ENCODE measurements at places on chromosomes 12 and 14.

- DNase-seq = no peak
Observed at GRCh38 chr12:114931025-114931424, 247.1 kb upstream of the TBX3 start.

GRCh38 chr14:37585101-37585511, 9.9 kb downstream of the FOXA1 start:
- no peak for DNase-seq

DNA sequence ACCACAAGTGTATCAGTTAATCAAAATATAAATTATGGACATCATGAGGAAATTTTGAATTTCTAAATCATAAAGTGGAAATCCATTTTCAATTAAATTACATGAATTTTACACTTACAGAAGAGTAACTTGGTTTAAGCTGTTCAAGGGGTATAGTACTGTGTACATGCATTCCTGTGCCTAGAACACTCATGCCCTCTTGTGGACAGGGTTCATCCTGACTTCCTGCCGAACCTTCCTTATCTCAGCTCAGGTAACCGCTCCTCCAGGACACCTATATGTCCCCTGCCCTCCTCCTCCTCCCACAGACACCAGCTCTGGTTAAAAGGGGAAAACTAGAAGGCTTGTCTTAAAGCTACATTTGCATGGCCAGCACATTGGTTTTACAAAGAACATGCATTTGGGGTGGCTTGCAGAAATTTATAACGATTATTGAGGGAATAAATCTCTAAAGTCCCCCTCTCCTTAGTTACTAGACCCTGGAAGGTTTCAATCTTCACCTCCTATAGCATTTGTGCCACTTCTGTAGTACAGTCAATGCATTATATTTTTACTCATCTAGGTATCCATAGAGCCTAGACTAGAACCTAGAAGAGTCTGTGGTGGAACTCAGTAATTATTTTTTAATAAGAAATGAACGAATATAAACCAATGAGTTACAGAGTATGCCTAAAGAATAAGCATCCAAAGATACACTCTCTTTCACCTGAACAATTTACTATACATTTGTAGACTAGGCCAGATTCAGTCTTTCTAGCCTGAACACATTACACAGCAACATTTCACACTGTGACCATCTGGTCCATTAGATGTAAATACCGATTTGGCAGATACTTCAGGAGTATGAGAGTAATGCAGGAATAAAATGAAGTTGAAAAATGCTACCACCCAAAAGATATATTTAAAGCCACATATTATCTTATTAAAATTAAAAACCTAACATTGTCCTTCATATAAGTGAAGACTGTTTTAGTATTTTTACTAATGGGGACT, 345.6 kb downstream of the PAWR start:
- DNase-seq = no peak

DNA sequence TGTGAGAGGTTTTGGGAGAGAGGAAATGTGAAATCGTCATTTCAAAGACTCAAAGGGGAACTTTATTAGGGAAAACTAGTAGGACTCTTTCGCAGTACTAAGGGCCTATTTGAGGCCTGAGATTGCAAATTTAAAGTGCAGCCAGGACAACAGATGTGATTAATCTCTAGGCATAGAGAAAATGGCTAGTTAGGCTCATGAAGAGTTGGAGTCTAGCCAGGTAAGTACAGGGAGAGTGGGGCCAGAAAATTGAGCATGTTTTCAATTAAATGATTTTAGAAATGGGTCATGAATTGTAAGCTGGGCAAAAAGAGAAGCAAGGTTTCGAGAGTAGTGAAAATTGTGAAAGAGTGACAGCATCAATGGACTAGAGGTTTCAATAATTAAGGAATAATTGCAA, 91.9 kb upstream of the LMNTD1 start:
- no peak for DNase-seq

GRCh38 chr12:57560516-57560915, 10.7 kb downstream of the KIF5A start:
- no peak for DNase-seq

GRCh38 chr12:20398686-20399085, 30.3 kb downstream of the PDE3A start:
- DNase-seq = no peak

GRCh38 chr14:74793506-74794155, 30.5 kb downstream of the YLPM1 start:
- DNase-seq = no peak

DNA sequence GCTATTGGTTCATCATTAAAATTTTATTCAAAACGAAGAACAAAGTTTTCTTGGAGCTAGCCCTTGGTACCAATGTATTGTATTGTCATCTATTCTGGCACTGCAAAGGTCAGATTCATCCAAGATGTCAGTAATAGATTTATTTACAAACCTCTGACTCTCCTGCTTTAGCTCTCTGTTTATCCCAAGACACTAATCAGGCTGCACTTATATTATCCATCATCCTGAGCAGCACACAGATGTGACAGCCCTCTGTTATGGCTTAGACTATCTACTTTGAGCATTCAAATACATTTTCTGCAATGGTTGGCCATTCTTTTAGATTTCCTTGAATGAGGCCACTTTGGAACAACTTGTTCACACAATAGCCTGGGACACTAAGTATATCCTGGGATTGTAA, 5.0 kb upstream of the PTPRR start:
- DNase-seq = no peak

GRCh38 chr14:77485256-77485655, 13.4 kb downstream of the ISM2 start:
- no peak for DNase-seq

DNA sequence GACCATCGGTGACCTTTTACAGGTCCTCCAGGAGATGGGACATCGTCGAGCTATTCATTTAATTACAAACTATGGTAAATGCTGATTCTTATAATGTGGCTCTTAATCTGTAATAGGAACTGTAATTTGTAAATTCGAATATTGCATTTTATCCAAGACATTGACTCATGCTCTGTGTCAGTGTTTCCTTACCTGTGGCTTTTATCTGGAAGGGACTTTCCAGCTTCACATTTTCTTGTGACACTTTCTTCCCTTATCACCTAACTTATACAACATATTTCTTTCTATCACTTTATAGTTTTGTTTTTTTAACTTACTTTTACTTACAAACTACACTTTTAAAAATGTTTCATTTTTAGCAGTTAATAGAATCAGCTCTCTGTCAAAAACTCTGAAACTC, 14.8 kb downstream of the IRAK3 start:
- DNase-seq = no peak

DNA sequence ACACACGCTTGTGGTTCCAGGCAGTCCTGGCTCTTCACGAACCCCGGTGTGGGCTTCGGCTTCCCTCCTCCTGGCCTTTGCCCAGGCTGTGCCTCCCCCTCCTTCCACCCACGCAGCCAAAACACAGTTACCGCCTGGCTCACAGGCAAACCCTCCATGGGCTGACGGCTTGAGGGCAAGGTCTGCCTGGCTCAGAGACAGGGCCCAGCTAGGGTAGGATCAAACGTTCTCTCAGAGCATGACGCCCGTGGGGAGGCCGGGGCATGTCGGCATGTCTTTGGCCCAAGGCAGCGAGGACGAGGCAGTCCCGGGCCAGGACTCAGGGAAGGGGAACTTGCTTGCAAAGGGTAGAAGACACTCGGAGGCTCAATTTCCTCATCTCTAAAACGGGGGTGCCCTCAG, 2.1 kb downstream of the SLC25A47 start:
- no peak for DNase-seq

GRCh38 chr12:54160769-54161480, 27.9 kb downstream of the SMUG1 start:
- DNase-seq = no peak

DNA sequence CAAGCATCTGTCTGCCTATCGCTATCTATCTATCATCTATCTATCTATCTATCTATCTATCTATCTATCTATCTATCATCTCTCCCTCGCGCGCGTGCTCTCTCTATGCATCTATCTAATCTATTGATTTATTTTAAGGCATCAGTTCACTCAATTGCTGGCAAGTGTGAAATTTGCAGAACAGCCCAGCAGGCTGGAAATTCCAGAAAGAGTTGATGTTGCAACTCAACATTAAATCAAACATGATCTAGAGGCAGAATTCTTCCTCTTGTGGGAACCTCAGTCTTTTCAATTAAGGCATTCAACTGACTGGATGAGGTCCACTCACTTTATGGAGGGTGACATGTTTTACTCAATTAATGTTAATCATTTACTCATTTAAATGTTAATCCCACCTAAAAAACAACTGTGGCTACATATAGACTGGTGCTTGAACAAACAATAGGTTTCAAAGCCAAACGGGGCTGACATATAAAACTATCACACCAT, 1210.8 kb downstream of the GALC start:
- DNase-seq = no peak

DNA sequence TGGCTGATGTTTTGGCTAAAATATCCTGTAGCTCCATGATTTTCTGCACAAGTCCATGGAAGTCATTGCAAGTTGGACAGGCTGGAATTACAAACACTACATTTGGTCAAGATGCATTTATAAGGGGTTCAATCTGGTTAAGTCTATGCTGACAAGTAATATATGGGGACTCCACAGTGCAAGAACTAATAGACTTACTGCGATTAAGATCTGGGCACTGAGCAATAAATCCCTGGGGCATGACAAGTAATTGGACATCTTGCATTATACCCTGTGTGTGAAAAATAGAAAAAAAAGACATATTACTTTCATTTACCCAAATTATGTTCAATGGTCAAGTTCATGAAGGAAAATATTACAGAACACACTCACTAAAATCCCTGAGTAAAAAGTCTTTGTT, 99.1 kb downstream of the NELL2 start:
- DNase-seq = no peak

DNA sequence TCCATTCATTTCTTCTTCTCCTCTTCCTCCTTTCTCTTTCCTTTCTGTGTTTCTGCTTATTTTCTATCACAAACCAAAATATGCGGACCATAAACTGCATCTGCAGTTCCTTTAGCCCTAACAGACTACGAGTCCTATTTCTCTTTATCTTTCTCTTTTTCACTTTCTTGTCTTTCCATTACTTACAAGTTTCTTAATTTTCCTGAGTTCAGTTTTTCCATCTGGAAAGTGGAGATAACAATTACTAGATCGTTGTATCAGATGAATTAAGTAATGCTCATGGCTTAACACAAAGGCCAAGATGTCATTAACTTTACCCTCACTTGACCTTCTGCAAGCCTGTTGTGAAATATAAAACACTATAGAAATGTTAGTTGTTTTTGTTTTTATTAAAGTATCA, 983 bp upstream of the COPS7A start:
- DNase-seq = no peak

GRCh38 chr14:61266891-61267740, 14.0 kb downstream of the TMEM30B start:
- DNase-seq = no peak

- no peak for DNase-seq
Observed at GRCh38 chr12:94531196-94531720, 71.6 kb upstream of the CEP83 start.

DNA sequence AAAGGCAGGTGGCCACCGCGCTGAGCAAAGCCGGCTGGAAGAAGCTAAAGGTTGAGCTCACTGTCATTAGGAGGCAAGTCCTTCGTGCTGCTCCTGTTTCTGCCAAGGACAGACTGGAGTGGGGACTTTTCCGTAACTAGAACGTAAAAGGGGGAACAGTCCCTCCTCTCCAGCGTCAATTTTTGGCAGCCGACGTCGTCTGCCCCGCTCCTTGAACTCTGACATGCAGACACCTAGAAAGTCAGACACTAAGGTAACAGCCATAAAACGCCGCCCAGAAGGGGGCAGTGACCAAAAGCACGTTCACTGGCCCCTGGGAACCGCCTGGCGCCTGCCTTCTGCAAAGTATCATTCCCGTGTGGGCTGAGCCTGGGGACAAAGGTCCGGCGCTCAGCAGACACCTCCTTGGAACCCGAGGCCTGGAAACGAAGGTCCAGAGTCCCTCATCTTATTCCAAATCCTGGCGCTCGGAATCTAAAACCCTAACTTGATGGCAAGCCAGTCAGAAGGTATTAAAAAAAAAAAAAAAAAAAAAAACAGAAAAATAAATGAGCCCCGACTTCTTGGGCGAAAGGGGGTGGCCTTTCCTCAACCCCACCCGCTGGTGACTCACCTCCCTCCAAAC, 1.1 kb upstream of the LRP1 start:
- DNase-seq = no peak

GRCh38 chr12:67067453-67068203, 201.5 kb upstream of the CAND1 start:
- no peak for DNase-seq

- no peak for DNase-seq
Observed at GRCh38 chr12:64672925-64673409, 62.7 kb downstream of the RASSF3 start.

DNA sequence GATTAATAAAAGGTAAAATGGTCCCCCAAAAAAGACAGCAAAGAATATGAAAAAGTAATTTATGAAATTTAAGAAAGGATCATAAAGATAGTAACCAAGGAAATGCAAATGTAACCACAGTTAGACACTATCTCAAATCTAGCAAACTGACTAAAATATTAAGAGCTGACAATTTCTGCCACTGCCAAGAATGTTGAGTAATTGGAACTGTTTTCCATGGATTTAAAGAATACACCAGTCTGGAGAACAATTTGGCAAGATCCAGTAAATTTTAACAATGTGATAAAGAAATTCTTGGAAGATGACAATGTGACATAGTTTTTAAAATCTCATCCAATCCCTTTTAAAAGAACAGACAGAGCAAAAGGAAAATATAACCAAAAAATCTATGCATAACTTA, 798.0 kb upstream of the MGAT4C start:
- DNase-seq = no peak

- no peak for DNase-seq
Observed at GRCh38 chr12:71187379-71187778, 29.6 kb upstream of the TSPAN8 start.

DNA sequence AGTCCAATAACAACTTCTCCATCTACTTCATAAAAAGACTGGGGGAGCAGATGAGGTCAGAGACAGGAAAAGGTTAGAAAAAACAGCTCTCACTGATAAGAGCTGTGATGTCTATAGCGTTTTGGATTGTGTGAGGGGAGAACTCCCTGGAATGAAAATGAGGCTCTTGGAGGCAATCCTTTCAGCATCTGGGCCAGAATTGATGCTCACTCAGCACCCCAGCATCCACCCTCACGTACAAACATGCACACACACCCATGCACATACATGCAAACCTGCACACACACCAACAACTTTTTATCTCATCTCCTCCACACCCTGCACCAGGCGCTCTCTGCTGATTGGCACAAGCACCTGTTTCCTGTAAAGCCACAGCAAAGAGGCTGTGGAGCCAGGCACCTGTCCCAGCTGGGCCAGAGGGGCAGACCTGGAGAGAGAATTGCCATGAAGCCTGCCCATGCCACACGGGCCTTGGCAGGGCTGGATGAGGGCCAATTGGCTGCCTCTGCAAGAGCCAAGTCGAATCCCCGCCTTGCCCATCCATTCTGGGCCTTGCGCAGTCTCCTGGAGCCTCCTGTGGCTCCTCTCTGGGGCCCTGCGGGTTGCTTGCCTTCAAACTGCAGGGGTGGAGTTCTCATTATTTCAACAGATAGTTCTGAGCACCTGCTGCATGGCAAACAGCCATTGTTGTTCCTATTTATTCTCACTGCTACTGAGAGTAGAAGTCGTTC, 53.1 kb downstream of the SYNE3 start:
- DNase-seq = no peak

All from AG09309 (cell line).